Stimulated activated CD4-positive, alpha-beta T cell treated with anti-CD3 and anti-CD28 coated beads, Interleukin-12 subunit alpha, Interleukin-12 subunit beta, amount 100 ng/mL, for 48 hours (primary cell): ENCODE measurements at places on chromosomes 2 and 18.

DNA sequence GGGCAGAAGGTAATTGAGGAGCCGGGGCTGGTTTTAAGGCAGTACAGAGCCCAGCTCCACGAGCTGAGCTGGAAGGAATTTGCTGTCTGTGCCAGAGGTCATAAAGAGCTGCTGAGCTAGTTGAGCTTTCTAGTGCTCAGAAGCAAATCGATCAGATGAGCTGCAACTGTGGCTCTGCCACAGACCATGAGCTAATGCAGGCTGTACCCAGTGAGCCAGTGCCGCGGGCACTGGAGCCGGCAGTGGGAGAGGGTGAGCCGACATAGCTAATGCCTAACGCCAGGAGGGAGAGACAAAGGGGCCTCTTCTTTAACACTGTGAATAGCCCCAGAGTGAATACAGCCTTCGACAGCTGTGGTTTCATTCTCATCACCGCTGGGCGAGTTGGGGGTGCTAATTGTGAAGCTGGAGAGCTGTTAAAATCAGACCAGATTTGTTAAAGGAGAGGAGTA lies 410.1 kb upstream of the TCF4 start:
- DNase-seq = no peak

DNA sequence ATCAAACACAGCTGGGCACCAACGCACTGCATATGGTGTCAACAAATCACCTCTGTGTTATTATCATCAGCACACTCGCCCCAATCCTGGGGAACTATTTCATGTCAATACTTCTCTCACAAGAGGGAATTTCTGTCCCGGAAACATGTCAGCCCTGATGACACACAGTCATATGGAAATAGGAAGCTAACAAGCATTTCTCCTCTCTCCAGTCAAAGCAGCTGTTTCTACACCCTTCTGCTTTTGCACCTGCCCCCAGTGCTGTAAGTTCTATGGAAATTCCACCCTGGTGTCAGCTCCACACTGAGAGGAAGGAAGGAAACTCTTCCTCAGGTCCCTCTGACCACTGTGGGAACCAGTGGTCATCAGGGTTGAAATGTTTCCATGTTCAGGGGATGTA lies 447.6 kb upstream of the ID2 start:
- no peak for DNase-seq

- no peak for DNase-seq
Measured at GRCh38 chr2:212814941-212815340, 276.3 kb upstream of the ERBB4 start.

GRCh38 chr2:224973112-224974016 lies 68.9 kb downstream of the DOCK10 start:
- no peak for DNase-seq

DNA sequence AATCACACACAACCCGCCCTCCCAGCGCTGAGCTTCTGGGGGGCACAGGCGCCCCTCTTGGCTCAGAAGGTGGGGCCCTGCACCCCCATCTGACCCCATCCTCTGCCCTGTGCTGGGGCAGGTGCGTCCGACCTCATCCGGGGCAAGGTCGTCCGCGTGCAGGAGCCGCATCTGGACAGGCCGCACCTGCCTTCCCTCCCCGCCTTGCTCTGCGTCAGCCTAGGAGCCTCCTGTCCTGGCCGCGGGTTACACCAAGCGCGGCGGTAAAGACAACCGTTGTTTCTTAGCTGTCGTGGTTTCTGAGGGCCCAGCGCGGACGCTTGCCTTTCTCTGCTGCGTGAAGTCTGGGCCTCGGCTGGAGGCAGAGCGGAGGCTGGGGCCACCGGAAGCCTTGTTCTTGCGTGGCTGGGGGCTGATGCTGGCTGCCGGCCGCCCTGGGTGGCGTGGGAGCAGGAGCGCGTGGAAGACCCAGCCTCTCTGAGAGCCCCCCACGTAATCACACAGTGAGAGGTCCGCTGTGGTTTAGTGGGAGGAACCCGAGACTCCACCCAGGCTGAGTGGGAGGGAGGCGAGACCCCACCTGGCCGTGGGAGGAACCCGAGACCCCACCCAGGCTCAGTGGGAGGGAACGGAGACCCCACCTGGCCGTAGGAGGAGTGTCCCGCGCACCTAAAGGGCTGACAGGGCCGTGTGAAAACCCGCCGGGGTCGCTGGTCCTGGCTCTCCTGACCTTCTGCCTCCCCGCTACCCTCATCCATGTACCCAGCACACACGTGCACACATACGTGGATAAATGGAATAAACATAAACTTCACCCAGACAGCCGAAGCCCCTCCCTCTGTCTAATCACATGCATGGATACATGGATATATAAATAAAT lies 51.8 kb downstream of the KCNG2 start:
- no peak for DNase-seq

- no peak for DNase-seq
Measured at GRCh38 chr18:54775686-54776085, 52.6 kb upstream of the RAB27B start.
